ENCODE measurements at places on chromosomes 3 and 15.

- DNase-seq: no peak
These were observed 117.7 kb downstream of the GOLIM4 start for GRCh38 chr3:167978071-167978470.

DNA sequence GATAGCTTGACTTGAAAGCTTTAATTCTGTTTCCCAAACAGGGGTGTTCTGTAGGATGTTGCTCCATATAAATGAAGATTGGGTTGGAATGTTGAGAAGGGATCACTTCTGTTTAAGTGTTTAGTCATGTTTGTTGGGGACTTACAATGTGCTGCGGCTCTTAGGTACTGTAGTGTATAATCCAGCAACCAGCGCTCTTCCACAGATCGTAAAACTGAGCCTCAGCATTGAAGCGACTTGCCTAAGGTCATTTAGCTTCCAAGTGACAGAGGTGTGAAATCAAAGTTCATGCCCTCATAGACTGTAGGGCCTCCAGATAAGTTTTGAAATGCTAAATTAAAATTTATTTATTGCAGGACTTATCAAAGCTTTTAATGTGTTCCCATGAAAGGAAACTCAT is 1.8 kb downstream of the MKRN2 start:
- DNase-seq: no peak

- no peak for DNase-seq
These were observed 427 bp upstream of the RNF111 start for GRCh38 chr15:58987036-58987435.

DNA sequence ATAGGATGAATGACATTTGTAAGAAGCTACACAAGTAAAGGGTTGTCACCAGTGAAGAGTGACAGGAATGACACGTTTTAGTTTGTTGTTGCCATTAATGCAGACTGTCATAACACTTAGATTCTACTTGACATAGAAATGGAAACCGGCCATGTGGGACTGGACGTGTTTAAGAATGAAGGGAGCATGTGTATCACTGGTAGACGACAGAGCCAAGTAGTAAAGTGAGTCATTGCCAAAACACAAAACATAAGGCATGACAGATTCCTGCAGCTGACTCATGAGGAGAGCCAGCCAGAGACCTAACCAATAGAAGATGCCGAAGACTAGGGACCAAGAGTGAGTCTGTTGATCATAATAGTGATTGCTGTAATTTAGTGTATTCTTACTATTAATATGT is 106.2 kb upstream of the PLAAT1 start:
- no peak for DNase-seq

GRCh38 chr3:39166932-39167532 is 13.6 kb upstream of the CSRNP1 start:
- DNase-seq: no peak

DNA sequence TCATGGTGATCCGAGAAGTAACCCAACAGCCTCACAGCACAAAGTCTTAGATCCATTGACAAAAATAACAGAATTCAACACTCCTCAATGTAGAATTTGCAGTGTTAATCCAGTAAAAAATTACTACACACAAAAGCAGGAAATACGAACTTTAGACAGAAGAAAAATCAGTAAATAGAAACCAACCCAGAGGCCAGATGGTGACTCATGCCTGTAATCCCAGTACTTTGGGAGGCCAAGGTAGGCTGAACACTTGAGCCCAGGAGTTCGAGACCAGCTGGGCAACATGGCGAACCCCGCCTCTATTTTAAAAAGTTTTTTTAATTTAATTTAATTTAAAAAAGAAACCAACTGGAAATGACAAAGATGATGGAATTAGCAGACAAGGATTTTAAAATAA is 36.1 kb downstream of the SELENOT start:
- no peak for DNase-seq

- no peak for DNase-seq
These were observed 4.7 kb downstream of the C3orf18 start for GRCh38 chr3:50562861-50563260.

- DNase-seq: no peak
These were observed 55.8 kb downstream of the RSRC1 start for GRCh38 chr3:158165730-158166129.

DNA sequence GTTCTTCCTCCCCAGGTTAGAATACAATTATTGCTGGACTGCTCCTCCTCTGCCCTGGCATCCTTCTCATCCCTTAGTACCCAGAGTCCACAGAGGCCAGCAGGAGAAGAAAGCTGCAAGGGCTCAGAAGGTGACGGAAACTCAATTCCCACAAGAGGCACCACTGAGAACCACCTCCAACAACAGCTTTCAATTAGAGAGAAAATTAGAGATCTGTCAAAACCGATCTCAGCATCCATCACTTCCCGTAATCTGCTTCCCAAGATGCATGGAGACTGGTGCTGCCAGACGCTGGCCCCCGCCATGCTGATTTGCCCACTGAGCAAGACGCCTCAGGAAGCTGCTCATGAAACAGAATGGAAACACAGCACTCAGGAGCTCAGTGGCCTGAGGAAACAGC is 135.0 kb upstream of the PRICKLE2 start:
- no peak for DNase-seq

GRCh38 chr3:22141769-22142168 is 390.8 kb upstream of the ZNF385D start:
- no peak for DNase-seq

GRCh38 chr3:49673715-49674496 is at the start of gene APEH:
APEH (plus strand) TSS chr3:49674351; CDS start chr3:49674402, 51 bp downstream.
- DNase-seq: no peak
